Astrocyte (in vitro differentiated cells and primary cell): ENCODE measurements at places on chromosomes 12 and 14.

DNA sequence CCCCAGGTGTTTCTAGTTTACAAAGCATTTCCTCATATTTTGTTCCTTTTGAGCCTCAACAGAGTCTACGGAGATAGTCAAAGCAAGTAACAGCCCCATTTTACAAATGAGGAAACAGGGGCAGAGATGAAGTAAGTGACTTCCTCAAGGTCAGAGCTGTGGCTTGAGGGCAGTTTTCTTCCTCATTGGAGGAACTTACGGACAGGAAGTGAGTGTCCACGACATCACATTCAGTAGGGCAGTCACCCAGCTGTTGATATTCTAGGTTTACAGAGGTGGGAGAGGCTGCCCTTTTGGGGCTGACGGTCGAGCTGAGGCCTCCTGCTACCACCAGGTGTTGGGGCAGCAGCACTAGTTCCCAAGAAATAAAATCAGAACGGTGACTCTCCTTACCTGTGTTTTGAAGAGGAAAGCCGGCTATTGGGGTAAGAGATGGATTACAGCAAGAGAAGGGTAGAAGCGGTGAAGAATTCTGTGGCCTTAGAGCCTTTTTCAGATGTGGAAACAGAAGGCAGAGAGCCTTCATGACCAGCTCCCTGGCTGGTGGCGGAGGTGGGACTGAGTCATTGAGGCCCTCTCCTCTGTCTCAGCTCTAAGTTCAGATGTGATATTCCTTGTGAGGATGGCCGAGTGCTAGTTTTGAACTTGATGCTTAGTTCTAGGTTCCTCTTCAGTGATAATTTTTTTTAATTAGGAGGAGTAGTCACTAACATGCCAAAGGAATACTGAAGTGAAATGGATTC lies 41.7 kb downstream of the SUSD6 start:
- DNase-seq, result no peak

GRCh38 chr14:22500954-22501726 lies 87.9 kb downstream of the DAD1 start:
- no peak for DNase-seq

DNA sequence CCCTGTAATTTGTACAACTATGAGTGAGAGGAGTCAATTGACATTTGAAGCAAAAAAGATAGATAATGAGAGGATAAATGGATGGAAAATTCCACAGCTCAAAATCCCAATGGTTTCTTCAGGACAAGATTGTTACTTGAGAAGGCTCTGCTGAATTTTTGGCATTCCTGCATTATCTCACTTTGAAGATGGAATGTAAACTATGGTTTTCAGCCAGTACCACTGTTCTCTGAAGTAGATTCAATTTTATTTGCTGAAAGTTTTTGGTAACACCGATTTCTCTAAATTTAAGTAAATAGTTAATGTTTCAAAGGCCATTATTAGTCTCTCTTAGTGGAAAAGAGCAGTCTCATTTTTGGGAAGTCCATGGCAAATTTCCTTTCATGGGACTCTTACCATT lies 121.9 kb upstream of the SLC38A2 start:
- DNase-seq, result peak; percentile 89

DNA sequence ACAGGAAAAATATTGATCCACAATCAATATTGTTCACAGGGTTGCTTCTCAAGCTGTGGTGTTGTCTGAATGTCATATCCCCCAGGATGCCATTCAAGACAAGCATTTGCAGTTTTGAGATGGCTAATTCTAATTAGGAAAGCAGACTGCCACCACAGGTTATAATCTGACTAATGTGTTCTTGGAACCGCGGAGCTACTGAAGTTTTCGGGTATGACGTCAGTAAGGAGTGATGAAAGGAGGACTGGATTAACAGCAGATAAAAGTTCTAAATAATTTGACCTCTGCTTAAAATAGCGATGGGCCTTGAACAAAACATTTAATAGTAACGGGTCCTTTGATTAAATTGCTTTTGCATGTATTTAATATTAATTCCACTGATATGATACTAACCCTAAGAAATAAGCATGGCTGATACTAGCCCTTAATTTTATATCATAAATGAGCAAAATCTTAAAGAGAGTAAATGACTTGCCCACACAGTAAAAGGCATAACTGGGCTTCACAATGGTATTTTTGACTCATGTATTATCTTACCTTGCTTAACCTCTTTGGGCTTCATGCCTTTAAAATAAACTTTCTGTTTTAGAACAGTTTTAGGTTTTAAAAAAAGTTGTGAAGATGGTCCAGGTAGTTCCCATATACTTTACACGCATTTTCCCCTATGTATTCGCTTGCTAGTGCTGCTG lies 50.3 kb downstream of the TSHR start:
- no peak for DNase-seq

GRCh38 chr14:93533842-93534241 lies 103.1 kb downstream of the UNC79 start:
- DNase-seq, result no peak

- no peak for DNase-seq
Measured at GRCh38 chr12:27524494-27524835, 459 bp downstream of the PPFIBP1 start.

DNA sequence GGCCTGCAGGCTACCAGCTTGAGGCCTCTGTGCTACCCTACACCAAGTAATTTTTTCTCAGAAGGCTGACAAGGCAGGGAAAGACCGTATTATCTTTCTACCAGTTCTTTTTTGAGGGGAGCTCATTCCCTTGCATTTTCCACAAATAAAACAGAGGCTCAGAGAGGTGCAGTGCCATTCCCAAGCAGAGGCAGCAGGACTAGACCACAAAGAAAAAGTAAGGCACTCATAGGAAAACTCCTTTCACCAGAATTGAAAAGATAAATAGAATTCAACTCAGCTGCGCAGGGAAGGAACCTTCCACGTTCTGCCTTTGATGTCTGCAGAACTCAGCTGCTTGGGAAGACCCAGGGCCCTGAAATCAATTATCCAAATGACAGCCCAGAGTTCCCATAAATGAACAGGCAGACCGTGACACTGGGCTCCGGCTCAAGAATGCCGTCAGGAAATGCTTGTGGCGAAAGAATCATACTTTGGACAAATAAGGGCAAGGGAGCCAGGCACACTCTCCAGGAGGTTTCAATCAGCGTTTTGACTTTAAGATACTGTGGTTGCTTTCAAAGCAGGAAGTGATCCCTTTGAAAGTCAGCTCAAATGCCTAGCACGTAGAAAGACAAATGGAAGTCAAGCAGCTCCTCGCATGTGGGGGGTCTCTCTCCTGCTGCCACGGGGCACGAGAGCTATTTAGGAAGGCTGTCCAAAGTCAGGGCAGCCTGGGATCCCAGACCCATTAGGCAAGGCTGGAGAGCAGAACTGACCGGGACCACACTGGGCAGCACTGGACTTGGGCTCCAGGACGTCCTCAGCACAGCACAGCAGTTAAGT lies 14.0 kb downstream of the KCTD10 start:
- DNase-seq, result peak; percentile 99

DNA sequence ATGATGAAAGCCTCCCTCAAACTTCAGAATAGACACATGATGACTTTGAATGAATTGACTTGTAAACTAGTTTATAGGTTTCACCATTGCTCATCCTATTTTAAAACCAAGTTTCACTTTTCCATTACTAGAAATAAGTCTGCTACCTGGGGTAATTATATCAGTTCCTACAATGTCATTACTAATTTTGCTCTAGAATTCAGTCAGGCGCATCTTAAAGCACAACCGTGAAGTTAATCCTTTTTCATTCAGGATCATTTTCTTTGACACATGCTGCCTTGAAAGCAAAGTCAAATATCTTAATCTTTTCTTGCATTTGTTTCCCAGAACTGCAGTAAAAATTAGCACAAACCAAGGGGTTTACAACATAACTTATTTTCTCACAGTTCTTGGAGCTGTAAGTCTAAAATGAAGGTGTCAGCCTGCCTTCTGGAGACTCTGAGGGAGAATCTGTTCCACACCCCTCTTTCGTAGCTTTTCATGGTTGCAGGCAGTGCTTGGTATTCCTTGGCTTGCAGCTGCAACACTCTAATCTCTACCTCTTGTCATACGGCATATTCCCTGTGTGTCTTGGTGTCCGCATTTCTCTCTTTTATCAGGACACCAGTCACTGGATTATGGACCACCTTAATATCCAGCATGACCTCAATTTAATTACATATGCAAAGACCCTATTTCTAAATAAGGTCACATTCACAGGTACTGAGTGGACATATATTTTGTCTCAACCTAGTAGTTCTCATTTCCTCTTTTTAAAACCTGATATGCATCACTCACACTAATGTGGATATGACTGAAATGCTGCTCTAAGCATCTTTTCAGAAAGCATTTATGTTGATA lies 114.3 kb upstream of the PDZRN4 start:
- no peak for DNase-seq

DNA sequence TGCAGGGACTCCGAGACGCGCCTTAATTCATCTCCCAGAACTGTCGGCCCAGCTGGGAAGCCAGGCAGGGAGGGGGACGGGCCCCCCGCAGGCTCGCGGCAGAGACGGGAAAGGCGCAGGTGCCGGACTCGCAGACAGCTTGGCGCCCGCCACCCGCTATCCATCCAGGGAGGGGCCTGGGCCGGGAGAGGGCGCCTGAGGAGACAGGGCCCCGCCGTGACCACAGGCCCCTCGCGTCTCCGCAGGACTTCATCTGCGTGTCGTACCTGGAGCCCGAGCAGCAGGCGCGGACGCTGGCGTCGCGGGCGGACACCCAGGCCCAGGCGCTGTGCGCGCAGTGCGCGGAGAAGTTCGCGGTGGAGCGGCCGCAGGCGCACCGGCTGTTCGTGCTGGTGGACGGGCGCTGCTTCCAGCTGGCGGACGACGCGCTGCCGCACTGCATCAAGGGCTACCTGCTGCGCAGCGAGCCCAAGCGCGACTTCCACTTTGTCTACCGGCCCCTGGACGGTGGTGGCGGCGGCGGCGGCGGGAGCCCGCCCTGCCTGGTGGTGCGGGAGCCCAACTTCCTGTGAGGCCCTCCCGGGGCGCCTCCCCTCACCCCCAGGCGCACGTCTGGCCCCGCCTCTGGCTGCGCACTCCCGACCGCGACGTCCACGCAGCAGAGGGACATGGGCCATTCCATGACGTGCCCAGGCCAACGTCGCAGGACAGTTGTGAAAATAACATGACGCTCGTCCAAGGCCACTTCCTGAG lies 60.6 kb downstream of the LGMN start:
- peak; percentile 31 for DNase-seq

DNA sequence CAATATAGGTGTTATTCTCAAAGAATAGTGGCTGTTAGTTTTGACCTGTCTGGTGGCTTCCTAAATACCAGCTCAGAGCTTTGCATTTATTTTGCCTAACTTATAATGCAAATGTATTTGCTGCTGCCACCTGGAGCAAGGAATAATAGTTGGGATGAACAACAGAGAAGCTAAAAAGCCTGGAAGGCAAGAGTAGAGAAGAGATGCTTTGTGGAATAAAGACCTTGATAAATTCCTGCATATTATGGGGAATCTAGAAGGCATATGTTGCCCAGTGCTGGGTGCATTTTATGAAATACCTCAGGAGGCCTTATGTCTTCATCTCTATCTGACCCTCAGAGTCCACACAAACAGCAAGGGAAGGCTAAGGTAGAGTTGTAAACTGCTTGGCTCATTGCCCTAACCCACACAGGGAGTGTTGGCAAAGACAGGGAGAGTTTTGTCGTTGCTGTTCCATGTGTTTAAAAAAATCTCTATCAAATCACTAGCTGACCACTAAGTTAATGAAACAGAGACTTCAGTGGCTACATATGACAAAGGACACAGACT lies 53.7 kb upstream of the SCAF11 start:
- DNase-seq, result no peak

GRCh38 chr12:124917841-124918621 lies 3.6 kb upstream of the UBC start:
- no peak for DNase-seq

GRCh38 chr12:104011253-104011652 lies 38.7 kb downstream of the GLT8D2 start:
- DNase-seq, result peak; percentile 92

- no peak for DNase-seq
Measured at GRCh38 chr14:36701132-36701531, 39.5 kb downstream of the PAX9 start.
